Naive thymus-derived CD8-positive, alpha-beta T cell (primary cell): ENCODE measurements at places on chromosomes 16 and 17. TPM values are rescaled to one million over a fixed set of nuclear protein-coding genes. Genes with fewer than 3 reads are reported as not detected.

KCNJ16 gene
- not detected for polyA plus RNA-seq

TERB1 gene
- polyA plus RNA-seq: not detected

TANC2 gene
- 5.3 TPM for polyA plus RNA-seq

DNA sequence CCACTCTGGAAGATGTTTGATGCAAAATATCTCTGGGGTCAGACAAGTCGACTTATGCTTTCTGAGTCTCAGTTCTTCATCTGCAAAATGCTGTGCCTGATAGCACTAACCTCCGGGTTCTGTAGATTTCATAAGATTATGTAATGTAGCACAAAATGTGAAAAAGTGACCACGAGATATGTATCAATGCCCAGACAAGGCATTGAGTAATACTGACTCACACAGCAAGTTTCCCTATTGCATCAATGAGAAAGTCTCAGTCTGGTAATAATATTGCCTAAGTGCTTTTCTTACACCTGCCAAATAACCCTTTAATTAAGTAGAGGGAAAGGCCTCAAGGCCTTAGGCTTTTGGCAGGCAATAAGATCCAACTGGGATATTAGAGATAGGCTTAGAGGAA lies 41.4 kb upstream of the MMP2 start:
- DNase-seq: no peak

GRCh38 chr17:32015245-32016013 lies 8.2 kb downstream of the LRRC37B start:
- no peak for DNase-seq

DNA sequence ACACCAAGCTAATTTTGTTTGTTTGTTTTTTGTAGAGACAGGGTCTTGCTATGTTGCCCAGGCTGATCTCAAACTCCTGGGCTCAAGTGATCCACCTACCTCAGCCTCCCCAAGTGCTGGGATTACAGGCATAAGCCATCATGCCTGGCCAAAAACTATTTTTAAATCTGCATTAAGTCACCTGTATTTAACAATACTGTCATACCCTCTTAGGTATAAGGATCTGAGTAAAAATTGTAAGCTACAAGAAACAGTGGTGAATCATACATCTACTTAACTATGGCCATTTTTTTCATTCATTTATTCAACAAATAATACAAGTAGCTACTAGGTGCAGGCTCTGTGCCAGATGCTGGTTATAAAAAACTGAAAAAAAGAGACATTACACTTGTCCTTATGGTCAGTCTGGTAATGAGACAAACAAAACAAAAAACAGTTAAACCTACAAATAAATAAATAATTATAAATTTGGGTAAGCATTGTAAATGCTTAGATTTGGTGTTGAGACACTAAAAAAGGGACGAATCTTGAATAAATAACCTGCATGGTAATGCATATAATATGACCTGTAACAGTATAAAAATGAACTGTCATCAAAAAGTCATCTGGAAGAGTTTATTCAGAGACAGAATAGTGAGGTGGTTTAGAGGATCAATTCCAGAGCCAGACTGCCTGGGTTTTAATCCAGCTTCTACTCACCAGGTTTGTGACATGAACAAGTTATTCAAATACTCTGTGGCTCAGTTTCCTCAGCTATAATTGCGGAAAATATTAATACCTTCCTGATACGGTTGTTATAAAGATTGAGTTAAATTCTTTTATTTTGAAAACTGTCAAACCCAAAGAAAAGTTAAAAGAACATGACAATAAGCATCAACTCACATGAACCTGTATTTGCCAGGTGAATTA lies 26.8 kb downstream of the BRIP1 start:
- DNase-seq: no peak

- DNase-seq: no peak
These were observed 54.0 kb downstream of the MRM3 start for GRCh38 chr17:836151-836550.

GRCh38 chr17:60361889-60362288 lies 30.0 kb downstream of the USP32 start:
- no peak for DNase-seq

DNA sequence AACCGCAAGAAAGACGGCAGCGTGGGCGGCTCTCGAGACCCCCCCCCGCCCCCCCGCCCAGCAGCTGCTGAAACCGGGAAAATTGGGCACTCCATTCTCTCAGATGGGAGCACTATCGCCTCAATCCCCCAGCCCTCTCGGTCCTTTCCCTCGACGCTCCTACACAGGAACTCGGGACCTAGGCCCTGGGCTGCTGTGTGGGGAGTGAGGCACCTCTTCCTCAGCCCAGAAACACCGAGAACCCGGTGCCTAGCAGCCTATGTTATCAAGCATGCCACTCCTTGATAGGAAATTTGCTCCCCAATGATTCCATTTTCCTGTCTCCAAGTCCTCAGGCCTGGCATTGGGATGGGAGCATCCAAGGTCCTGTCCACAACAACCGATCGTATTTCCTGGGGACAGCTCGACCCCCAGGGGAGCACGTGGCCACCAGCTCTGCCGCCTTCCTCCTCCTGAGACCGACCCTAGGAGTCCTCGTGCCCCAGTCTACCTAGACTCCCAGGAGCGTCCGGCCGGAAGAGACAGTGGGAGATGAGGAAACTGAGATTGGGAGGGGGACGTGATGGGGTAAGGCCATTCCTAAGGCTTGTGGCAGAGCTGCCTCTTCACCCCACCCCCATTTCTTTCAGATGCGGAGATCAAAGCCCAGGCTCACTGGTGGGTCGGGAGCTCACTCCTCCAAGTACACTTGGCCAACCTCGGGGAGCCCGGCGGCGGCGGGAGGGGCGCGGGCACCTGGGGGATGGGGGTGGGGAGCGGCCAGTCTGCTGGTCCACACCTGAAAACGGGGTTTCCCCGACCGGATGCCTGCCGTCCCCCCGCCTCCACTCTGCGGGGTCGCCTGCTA lies 17.5 kb upstream of the CBX8 start:
- no peak for DNase-seq

DNA sequence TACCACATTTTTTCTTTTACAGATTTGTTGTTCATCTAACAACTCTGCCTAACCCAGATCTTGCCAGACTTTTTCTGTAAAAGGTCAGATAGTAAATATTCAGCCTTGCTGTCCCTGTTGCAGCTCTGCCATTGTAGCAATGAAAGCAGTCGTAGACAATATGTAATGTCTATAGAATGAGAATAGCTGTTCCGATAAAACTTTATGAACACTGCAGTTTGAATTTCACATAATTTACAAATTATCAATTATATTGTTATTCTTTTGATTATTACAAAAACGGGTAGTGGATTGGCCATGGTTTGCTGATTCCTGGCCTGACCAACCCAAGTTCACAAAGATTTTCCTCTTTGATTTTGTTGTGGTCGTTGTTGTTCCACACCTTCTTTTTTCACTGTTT lies 2.9 kb downstream of the LRRC37B start:
- no peak for DNase-seq

DNA sequence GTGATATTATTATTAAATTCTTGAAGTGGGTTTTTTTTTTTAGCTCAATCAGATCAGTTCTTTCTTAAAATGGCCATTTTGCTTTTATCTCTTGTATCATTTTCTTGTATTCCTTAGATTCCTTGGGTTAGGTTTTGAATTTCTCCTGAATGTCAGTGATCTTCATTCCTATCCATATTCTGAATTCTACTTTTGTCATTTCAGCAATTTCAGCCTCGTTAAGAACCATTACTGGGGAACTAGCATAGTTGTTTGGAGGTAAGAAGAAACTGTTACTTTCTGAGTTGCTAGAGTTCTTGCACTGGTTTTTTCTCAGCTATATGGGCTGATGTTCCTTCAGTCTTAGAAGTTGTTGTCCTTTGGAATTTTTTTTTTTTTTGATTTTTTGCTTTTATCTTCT lies 293.1 kb downstream of the MAP2K4 start:
- no peak for DNase-seq

GRCh38 chr17:17868641-17869522 lies 32.1 kb upstream of the SREBF1 start:
- no peak for DNase-seq

GRCh38 chr17:32634167-32634566 lies 147.4 kb downstream of the CDK5R1 start:
- no peak for DNase-seq

DNA sequence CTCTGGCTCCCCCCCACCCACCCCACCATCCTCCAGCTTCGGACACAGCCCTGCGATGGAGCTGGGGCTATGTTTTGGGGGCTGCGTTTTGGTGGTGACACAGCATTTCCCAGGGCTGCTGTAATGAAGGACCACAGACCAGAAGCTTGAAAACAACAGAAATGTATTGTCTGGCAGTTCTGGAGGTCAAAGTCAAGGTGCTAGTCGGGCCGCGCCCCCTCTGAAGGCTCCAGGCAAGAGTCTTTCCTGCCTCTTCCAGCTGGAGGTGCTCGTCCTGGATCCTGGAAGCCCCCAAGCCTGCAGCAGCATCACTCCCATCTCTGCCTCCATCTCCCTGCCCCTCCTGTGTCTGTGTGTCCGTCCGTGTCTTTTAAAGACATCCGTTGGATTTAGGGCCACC lies 50.8 kb downstream of the TBC1D16 start:
- DNase-seq: no peak

- DNase-seq: no peak
These were observed 169.8 kb downstream of the LAT start for GRCh38 chr16:29154676-29155121.

- DNase-seq: no peak
These were observed 82.3 kb downstream of the CCDC182 start for GRCh38 chr17:57662644-57663308.

DNA sequence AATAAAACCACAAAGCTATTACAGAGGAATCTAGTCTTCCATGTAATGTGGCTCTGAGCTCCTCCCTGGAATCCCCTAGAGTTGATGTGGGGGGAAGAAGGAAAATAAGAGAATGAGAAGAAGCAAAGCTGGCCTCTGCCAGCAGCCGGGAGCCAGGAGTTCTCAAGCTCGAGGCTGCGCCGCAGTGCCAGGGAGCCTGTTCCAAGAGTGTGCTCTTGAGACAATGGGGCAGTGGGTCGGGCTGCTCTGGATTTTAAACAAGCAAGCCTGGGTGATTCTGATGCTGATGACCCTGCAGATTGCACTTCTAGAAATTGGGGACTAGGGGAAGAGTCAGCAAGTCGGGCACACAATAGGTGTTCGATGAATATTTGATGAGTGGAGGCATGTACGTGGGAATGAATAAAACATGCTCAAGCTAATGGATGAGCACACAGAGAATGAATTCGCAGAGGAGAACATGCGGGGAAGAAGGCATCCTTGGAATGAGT lies 119.9 kb downstream of the CMIP start:
- DNase-seq: no peak

DNA sequence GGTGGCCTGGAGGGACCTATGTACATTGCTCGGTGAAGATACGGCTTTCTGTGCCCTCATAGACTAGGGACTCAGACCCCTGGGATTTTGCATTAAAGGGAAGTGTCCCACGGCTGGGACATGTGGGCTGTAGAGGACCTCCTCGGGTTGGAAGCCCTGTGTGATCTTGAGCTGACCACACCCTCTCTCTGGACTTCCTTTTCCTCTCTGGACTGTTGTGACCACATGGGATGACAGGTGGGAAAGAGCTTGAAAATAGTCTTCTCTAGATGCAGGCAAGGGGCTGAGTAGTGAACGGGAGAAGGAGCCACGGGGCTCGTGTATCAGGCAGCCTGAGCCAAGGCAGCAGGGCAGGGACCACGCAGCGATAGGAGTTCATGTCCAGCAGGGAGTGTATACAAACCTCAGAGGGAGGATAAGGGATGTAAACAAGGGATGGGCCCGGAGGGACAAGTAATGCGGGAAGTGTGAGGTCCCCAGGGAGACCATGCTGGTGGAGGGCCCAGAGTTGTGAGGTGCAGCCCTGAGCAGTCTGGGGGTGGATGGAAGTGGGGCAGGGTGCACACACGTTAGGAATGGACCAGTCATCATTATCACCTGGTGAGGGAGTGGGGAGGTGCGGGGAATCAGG lies 4.5 kb upstream of the SLC4A1 start:
- no peak for DNase-seq

DNA sequence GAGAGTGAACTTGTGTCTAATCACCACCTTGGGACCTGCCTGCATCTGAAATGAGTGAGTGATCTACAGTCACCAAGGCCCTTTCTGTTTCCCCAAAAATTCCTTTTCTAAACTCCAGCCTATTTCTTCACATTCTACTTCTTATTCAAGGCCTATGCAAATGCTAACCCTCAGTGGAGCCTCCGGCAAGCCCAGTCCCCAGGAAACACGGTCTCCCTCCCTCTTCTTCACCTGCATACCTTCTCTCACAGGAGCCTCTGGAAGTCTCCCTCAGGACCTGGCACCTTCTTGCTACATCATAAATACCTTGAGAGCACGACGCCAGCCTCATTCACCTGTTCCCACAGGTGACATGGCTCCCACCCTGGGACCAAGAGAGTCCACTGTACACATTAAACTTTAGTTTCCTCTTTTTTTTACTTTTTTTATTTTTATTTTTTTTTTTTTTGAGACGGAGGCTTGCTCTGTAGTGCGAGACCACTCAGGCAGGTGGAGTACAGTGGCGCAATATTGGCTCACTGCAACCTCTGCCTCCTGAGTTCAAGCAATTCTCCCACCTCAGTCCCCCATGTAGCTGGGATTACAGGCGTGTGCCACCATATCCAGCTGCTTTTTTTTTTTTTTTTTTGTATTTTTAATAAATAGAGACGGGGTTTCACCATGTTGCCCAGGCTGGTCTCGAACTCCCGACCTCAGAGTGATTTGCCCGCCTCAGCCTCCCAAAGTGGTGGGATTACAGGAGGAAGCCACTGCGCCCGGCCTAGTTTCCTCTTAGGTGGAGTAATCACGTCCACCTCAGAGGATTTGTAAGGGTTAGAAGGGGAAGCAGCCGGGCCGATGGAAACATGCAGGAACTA lies 97.3 kb downstream of the ANKRD11 start:
- no peak for DNase-seq

GRCh38 chr17:39995438-39995837 lies 14.8 kb downstream of the PSMD3 start:
- no peak for DNase-seq

GRCh38 chr17:3531266-3532101 lies 26.1 kb downstream of the TRPV3 start:
- DNase-seq: no peak

DNA sequence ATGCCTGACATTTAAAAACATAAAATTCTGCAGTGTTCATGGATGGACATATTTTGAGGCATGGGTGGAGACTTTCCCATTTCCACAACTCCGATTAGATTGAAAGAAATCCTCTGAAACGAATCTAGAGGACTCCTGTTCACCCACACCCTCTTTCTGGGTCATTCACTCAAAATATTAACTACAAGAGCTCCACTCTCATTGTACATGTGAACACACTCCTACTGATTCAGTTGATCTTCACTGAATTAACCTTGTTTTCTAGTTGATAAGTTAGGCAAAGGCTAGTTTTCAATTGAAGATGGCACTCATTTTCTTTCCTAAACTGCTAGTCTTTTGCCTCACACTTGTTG lies 44.1 kb downstream of the GRB7 start:
- DNase-seq: no peak
